ENCODE measurements at places on chromosomes 4 and X.

- DNase-seq = no peak
These were observed 118.3 kb upstream of the ETNPPL start for GRCh38 chr4:108881190-108881589.

- no peak for DNase-seq
These were observed 394.2 kb downstream of the ARHGAP24 start for GRCh38 chr4:85869181-85869580.

DNA sequence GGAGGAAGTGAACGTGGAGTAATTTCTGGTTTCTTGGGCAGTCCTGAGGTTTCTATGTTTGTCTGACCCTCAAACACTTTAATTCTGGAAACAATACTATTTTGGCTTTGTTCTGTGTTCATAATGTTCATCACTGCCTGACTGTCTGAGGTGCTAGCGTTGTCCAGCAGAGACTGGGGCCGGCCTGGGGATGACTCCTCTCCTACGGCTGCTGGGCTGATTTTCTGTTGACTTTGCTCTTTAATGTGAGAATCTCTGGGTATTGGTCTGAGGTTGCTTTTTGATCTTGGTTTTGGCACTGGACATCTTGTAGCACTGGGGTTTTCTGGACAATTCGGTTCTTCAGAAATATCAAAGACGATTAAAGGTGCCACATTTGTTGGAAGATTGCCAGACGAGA, 75.8 kb downstream of the RPS3A start:
- DNase-seq = no peak

DNA sequence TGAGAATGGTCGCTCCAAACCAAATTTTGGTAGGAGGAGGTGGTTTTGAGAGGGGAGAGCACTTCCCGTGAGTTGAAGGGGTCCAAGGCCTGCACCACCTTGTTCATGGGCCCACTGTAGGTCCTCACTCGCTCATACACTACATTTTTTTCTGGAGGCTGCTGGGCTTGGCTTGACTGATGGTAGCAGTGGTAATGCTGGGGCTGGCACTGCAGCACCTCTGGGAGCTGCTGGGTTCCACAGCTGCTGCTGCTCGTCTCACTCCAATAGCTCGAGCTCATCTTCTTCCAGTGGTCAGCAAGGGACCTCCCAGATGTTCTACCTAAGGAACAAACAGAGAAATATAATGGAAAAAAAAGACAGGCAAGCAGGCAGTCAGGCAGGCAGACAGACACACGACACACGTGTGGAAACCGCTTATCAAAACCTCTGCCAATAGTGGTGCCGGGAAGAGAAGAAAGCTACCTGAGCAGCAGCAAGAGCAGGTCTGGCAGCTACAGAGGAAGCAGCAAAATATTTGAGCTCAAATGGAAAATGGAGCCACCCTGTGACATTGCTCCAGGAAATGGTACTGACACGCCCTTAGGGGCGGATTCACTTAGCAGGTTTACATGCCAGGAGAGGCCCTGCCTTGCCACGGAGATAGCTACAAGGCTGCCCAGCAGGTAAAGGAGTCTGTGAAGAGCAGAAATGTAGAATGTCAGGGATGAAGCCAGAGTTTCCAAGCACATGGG, at the start of gene POF1B:
POF1B (minus strand) TSS at position 492 of the 734 bp plus-strand sequence; CDS start at position 281, 211 bp downstream.
- no peak for DNase-seq

DNA sequence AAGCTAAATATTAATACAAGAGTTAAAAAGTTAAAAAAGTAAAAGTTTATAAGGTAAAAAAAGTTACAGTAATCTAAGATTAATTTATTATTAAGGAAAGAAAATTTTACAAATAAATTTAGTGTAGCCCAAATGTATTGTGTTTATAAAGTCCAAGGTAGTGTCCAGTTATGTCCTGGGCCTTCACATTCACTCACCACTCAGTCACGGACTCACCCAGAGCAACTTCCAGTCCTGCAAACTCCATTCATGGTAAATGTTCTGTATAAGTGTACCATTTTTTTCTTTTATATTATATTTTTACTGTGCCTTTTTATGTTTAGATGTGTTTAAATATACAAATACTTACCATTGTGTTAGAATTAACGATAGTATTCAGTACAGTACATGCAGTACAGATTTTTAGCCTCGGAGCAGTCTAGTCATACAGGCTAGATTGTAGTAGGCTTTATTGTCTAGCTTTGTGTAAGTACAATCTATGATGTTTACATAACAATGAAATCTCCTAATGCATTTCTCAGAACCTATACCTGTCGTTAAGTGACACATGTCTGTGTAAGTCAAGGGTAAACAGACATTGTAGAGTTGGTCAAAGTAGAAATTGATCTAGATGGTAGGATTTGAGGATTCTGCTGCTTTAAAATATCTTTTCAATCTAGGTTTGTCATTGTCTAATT, 197.7 kb downstream of the GC start:
- no peak for DNase-seq

DNA sequence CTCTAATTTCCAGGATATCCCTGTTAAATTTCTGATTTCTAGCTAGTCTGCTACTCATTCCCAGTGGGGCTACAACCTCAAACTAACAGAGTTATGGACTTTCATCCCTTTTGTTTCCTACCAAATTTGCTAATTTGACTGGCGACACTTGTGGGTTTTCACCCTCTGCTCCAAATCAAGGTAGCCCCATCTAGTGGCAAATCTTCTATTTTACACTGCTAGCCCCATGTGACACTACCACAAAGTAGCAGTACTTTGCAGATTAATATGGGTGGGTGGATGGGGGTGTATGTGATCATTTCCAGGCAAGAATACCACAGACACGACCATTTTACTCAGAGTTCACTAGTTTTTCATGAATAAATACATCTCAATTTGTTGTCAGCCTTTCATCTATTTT, 150.3 kb downstream of the MSL3 start:
- DNase-seq = peak; percentile 14

All from activated CD8-positive, alpha-beta memory T cell treated with anti-CD3 and anti-CD28 coated beads, Interleukin-2, amount 50 U/mL, for 4 hours (primary cell).